Brain (organoid and tissue), 16 donors: ENCODE measurements at places on chromosomes 1 and 21.

DNA sequence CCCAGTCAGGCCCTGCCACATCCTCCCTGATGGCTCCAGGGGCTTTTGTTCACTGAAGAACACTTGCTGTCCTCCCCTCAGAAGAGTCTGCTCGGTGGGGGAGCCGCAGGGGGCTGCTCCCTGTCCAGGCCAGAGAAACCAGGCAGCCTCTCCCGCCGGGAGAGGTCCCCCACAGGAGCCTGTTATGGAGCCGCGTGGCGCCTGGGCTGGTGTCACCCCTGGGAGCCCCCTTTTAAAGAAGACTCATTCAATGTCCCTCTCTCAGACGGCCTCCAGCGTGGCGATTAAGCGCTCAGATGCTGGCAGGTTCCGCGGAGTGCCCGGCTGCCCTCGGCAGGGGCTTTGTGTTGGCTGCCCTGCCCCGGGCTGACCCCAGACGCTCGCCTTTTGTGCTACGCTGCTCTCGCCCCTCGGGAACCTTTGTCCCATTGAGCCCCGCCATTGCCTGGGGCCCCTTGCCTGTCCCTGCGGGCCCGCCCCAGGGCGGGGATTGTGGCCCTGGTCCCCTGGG is 43.1 kb downstream of the SKI start:
- DNase-seq: no peak

DNA sequence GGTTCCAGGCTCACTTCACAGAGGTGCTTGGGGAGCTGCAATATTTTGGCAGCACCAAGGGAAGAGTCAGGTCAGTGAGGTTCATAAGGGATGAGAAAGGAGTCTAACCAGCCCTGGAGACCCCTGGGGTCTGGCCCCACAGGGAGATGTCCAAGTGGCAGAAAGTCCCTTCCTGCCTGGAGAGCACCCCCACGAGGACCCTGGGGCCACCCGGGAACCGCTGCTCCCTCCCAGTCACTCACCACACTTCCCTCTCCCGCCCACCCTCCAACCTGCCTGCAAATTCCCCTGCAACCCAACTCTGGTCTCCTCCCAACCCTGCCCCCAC is 6.5 kb upstream of the ITGB2 start:
- DNase-seq: no peak

DNA sequence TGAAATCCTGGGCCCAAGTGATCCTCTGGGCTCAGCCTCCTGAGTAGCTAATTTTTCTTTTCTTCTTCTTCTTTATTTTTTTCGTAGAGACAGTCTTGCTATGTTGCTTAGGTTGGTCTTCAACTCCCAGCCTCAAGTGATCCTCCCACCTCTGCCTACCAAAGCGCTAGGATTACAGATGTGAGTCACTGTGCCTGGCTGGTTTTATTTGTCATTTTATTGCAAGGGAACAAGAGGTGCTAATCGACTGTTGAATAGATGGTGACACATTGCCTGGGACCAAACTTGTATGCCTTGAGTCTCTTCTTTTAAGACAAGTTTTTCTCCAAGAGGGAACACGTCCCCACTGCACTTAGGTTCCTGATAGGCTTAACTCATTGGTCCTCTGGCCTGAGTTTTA is 20.0 kb upstream of the KLHDC8A start:
- DNase-seq: no peak

DNA sequence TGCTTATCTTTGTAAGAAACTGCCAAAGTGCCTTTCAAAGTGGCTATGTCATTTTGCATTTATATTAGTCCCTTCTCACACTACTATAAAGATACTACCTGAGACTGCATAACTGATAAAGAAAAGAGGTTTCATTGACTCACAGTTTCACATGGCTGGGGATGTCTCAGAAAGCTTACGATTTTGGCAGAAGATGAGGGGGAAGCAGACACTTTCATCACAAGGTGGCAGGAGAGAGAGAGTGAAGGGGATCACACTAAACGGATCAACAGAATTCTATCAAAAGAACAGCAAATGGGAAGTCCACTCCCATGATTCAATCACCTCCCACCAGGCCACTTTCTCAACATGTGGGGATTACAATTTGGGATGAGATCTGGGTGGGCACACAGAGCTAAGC is 1352.0 kb upstream of the B3GALT2 start:
- DNase-seq: no peak

DNA sequence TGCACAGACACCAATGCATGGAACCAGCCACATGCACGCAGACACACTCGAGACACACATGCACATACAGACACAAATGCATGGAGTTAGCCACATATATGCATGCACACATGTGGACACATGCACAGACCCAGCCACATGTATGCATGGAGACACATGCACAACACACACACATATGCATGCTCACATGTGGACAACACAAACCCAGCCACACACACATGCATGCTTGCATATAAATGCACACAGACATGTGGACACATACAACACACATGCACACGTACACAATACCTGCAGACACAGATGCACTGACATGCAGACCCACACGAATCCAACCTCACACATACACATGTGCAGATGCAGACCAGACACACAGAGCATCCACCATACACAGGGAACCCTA is 31.1 kb downstream of the WNT9A start:
- DNase-seq: no peak

- DNase-seq: no peak
These were observed 74.9 kb downstream of the SYDE2 start for GRCh38 chr1:85125891-85126290.

DNA sequence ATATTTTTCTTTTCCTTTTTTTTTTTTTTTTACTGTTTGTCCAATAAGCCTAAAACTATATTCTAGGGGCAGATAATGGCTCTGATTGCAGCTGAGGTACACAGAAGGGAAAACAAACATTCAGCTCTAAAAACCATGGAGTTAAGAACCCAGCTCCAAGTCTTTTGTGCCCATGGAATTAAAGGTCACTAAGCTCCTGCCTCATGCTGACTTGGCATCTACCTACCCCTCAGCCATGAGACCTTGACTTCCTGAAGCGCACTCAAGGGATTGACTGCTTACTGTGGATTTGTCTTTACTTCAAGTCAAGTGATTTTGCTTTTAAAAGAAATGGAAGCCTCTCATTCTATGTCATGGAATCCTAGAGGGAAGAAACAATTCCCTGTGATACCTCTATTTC is 192.3 kb downstream of the AMY1C start:
- DNase-seq: no peak

DNA sequence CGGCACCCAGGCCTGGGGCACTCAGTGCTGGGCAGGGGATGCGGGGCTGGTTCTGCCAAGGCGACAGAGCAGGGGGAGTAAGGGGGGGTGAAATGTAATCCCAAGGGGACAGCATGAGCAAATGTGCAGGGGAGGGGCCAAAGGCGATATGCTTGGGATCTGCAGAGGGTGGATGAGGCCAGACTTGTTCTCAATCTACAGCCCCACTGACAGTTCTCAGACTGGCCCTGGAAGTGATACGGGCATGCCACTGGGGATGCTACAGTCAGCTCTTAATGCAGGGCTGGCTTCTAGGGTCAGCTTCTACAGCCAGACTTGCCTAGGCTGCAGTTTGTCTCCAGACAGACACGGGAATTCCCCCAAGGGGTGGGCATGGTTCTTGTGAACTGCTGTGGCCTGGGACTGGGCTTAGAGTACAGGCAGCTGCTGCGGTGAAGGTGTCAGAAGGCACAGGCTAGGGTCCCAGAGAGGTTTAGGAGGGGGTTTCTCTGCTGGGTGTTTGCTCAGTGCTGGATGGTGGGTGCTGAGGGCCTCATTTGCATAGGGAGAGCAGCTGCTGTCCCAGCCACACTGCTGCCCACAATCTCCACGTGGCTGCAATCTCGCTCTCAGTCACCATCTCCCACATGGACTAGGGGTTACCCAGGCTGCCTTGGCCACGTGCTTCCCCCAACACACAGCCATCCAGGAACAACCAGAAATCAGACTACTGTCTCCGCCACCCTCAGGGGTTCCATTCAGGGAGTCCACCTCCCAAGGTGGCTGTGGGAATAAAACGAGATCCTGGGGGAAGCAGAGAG is 190.1 kb downstream of the HIVEP3 start:
- no peak for DNase-seq
